ENCODE measurements at places on chromosomes 1 and 21.

DNA sequence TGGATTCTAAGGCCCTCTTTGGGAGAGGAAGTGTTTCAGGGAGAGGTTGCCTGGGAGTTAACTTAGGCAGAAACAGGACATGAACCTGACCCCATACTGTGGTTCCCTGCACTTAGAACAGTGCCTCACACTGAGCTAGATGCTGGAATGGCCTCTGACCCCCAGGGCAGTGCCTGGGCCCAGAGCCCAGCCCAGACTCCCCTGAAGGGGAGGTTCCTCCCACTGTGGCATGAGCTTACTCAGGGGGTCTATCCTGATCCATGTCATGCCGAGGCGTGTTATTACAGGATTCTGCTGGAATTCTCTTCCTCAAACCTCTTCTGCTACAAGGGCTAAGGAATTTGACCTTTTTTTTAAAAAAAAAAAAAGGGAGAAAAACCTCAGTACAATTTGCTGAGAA is 72.2 kb downstream of the MRPL37 start:
- no peak for DNase-seq

DNA sequence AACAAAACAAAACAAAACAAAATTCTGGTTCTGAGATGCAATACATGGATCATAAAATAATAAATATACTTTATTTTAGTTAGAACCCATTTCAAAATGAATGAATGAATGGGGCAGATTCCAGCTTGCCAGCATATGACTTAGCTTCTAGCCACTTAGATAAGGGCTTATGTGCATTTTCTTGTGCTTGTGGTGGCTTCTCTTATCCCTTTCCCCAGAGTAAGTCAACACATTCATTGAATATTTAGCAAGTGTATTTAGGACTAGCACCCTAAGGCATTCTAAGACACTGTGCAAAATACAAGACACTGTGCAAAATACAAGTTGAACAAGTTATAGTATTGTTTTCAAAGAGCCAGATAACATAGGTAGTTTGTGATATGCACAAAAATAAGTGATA is 4.7 kb downstream of the ADIPOR1 start:
- no peak for DNase-seq

- no peak for DNase-seq
Measured at GRCh38 chr1:25051906-25052305, 121.8 kb upstream of the RUNX3 start.

GRCh38 chr21:38219049-38219628 is 37.7 kb upstream of the KCNJ15 start:
- DNase-seq = peak; percentile 88

DNA sequence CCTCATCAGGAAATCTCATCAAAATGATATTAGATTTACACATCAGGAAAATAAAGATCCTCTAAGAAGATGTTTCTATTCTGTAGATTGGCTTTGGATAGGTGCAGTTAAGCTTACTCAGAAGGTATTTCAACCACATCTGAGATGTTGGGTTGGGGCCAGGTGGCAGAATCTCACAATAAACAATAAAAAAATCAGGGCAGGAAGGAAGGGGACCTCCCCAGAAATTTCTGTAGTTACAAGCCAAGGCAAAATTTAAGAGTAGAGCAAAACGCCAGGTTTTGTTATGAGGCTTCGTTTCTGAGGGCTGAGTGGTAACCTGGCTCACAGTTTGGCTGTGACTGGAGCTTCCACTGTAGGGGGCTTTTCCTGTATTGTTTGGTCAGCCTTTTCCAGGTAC is 84.8 kb downstream of the HUNK start:
- no peak for DNase-seq

- DNase-seq = no peak
Measured at GRCh38 chr1:69103705-69104385, 463.9 kb upstream of the LRRC7 start.

- DNase-seq = no peak
Measured at GRCh38 chr1:212098771-212099170, 63.2 kb downstream of the DTL start.

DNA sequence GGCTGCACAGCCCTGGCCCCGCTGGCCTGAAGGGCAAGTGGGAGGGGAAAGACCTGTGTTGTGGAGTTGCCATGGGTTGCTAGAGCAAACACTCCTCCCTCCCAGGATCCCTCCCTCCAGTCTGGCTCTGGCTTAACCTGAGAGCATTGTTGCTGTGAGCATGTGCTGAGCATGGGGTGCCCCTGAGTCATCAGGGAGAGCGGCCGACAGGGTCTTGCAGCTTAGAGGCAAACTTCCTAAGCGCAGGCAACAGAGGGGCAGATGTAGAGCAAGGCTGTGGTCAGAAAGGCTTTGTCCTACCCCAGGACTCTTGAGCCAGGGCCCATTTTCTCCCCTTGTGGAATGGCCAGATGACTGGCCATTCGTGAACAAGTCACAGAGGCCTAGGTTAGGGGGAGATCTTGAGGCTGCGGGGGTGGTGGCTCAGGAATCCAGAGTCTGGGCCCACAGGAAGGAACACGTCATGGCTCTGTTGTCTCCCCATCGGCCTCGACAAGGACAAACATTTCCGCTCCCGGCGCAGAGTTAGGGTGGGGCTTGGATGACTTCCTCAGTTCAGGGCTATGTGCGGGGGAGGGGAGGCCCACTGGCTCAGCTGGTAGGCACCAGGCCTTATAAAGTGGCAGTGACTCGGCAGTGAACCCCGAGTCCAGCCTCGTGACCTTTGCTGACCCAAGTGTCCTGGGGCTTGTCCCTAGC is 362 bp upstream of the DYNLT4 start:
- peak; percentile 99 for DNase-seq

DNA sequence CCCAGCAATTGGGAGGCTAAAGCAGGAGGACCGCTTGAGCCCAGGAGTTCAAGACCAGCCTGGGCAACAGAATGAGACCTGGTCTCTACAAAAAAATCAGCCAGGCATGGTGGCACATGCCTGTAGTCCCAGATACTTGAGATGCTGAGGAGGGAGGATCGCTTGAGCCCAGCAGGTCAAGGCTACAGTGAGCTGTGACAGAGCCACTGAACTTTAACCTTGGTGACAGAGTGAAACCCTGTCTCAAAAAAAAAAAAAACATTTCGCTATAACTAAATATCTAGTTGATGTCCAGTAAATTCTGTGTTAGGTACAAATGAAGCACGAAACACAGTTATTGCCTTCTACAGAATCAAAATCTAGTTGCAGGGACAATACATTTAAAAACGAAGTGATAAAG is 95.7 kb upstream of the HP1BP3 start:
- DNase-seq = no peak

GRCh38 chr1:47201179-47201578 is 11.3 kb upstream of the PDZK1IP1 start:
- DNase-seq = peak; percentile 29

- DNase-seq = no peak
Measured at GRCh38 chr1:20337581-20337980, 46.9 kb downstream of the VWA5B1 start.

DNA sequence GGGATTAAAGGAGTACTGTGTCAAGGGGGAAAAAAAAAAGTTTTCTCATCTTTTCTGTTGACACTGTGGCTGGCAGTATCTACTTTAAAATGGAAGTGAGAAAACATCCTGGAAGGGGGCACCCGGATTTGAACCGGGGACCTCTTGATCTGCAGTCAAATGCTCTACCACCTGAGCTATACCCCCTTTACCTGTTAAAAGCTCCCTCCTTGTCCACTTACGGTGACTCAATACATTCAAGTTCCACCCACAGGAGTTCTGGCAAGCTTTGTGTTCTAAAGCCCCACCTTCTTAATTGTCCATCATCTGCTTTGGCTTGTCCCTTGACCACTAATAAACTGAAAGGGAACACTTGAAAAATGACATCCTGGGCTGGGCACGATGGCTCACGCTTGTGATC is 68.2 kb downstream of the FNBP1L start:
- no peak for DNase-seq

- DNase-seq = no peak
Measured at GRCh38 chr1:146049436-146049835, 27.9 kb upstream of the HJV start.

GRCh38 chr1:198298640-198299039 is 141.8 kb downstream of the NEK7 start:
- no peak for DNase-seq

DNA sequence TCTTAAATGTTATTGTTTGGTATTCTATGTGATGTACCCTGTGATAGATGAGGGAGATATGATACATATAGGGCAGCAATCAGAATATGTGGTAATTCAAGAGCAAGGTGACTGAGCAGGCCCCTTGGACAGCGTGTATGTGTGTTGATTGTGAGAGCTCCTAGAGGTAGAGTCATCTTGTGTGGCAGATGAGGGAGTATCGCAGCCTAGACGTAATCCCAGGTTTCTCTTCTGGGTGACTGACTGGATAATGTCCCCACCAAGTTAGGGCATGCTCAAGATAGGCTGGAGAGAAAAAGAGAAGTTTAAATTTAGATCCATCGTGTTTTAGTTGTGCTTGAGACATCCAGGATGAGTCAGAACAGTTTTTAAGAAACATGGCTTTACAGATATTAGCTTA is 185.3 kb downstream of the ZP4 start:
- no peak for DNase-seq

GRCh38 chr1:204161609-204162493 is 4.3 kb downstream of the REN start:
- DNase-seq = no peak

DNA sequence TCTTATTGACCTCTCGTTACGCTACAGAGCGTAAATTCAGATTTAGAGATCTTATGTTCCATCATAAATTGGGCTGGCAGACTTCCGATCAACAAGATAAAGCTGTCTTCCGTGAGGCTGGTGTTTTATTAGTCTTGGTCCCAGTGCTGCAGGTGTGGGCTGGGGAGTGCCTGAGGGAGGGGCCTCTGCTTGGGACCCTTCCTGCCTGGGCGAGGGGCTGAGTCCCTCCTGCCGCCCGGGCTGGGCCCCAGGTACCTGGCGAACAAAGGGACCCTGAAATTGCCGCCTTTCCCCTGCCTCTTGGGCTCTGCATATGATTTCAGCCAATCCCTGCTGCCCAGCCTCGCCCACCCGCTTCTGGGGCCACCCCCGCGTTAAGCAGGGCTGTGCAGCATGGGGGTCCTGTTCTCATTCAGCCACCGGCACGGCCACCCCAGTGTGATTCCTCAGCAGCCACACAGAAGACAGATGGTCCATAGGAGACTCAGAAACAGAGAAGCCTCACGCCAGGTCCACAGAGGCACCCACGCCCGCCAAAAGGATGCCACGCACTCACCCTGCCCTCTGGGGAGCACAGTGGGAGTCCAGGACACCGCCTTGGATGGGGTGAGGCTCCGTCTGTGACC is 6.1 kb upstream of the SAMD11 start:
- DNase-seq = no peak

DNA sequence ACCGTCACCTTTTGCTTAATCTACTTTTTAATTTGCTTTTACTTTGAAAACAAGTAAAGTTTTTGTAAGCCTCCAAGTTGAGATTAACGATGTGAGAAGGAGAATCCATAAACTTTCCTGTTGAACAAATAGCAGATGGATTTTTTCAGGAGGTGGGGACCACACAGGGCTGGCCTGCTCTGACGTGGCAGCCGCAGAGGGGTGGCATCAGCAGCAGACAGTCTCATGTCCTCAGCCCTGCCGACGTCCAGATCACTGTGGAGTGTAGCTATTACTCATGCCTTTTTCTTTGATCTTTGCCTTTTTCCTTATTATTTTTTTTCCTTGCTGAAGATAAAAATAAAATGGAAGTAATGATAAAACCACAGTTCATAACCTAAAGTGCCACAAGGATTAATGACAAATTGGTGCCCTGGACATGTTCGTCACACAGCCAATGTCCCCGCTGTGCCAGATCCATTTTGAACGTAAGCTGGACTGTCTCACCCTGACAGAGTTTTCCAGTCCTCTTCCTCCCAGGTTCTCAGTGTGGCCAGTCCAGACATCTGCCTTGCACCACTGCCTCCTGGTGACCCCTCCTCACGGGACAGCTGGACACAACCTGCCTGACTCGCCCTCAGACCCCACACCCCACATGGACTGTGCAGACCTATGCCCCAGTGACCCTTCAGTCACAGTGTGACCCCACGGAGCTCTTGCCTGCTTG is 15.4 kb upstream of the ZBTB21 start:
- no peak for DNase-seq

DNA sequence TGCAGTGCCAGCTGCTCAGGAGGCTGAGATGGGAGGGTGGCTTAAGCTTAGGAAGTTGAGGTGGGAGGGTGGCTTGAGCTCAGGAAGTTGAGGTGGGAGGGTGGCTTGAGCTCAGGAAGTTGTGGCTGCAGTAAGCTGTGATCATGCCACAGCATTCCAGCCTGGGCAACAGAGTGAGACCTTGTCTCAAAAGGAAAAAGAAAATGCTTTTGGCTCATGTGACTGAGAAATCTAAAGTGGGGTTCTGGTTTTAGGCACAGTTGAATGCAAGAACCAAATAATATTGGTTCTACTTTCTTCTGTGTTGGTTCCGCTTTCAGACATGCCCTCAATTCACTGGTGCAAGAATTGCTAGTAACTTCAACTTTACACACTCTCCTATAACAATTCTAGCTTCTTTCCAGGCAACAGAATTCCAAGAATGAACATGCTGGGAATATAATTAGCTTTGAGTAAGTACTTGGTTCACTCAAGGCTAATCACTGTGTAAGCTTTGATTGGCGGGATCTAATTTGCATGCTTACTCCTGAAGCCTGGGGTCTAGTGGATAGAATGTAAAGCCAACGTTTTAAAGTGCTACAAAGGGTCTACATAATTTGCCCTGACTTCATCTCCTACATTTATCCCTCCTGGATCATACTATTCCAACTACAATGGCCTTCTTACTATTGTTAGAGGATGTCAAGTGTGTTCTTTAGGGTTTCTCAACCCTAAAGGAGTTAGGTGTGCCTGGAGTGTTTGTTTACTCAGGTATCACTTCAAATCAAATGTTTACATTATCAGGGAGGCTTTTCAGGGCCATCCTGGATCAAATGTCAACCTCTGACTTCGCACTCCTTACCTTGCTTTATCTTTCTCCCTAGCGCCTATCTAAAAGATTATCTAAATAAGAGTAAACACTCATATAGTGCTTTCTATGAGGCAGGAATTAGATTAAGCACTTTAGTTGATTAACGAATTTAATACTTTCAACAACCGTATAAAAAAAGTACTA is 115.1 kb downstream of the SLC16A1 start:
- peak; percentile 73 for DNase-seq

- no peak for DNase-seq
Measured at GRCh38 chr1:26950602-26951001, 9.7 kb downstream of the KDF1 start.

GRCh38 chr1:236953151-236953700 is 51.0 kb downstream of the MT1HL1 start:
- DNase-seq = no peak

GRCh38 chr1:168529518-168529917 is 14.3 kb downstream of the XCL2 start:
- peak; percentile 61 for DNase-seq

- no peak for DNase-seq
Measured at GRCh38 chr1:1406101-1406820, 832 bp downstream of the MRPL20 start.

- DNase-seq = peak; percentile 78
Measured at GRCh38 chr1:46288485-46289133, 14.8 kb downstream of the LRRC41 start.

- DNase-seq = no peak
Measured at GRCh38 chr1:42963378-42964043, 4.8 kb upstream of the SLC2A1 start.

- no peak for DNase-seq
Measured at GRCh38 chr1:239708622-239709021, 322.3 kb downstream of the CHRM3 start.

Data from suppressor macrophage (primary cell).